ENCODE measurements at places on chromosomes 6 and 20.

DNA sequence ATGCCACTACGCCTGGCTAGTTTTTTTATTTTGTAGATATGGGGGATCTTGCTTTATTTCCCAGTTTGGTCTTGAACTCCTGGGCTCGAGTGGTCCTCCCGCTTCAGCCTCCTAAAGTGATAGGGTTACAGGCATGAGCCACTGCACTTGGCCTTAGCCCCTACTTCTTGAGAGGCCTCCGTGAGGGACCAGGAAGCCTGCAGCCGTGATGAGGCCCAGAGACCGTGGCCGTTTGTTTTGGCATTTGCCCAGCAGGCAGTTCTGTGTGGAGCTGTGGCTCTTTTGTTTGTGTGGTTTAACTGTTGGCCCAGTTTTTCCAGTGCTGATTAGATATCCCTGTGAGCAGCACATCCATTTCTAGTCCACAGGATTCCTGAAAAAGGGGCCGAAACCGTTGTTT, 39.8 kb downstream of the SRSF3 start:
- DNase-seq, result no peak

DNA sequence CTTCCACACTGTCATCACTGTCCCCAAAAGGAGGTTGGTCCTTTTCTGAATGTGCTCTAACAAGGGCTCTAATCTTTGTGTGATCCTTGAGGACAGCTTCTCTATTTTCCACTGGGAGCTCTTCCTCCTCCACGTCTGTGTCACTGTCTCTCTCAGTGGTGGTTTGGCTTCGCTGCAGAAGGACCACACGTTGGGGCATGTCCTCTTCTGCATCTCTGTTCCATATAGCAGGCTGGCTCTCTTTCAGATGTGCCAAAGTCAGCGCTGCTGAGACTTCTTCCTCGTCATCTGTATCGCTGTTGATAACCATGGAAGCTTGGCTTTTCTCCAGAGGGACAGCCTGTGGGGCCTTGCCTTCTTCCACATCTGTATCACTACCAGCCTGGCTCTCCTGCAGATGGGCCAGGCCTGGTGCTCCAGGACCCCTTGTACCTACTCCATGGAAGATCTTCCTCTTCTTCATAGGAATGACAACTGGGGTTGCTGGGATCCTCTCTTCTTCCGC, 4.6 kb downstream of the MDC1 start:
- no peak for DNase-seq

- no peak for DNase-seq
Observed at GRCh38 chr6:113636357-113636824, 220.8 kb upstream of the MARCKS start.

GRCh38 chr20:33622705-33623365, 39.3 kb upstream of the C20orf144 start:
- DNase-seq, result no peak

- no peak for DNase-seq
Observed at GRCh38 chr6:138540468-138540867, 41.2 kb upstream of the NHSL1 start.

GRCh38 chr6:5644523-5645185, 362.1 kb downstream of the NRN1 start:
- DNase-seq, result no peak

DNA sequence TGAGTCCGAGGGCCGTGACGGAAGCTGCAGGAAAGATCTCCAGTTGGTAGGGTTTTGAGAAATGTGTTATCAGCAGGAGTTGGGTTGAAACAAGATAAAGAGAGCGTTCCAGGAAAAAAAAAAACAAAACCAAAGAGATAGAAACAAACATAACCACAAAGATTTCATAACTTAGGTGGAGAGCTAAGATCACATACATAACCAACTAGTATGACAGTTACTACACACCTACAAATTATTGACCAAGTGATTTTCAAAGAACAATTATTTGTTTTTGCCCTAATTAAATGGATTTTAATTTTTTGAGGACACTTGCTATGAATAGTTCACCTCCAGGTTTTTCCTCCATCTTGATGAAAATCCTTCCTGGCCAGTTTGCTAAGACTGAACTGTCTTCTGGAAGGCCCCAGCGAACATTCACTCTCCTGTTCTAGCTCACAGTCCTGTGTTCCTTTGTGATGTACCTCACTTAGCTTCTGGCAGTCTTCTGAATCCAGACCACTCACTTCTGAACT, 69.4 kb downstream of the SNX9 start:
- DNase-seq, result no peak

DNA sequence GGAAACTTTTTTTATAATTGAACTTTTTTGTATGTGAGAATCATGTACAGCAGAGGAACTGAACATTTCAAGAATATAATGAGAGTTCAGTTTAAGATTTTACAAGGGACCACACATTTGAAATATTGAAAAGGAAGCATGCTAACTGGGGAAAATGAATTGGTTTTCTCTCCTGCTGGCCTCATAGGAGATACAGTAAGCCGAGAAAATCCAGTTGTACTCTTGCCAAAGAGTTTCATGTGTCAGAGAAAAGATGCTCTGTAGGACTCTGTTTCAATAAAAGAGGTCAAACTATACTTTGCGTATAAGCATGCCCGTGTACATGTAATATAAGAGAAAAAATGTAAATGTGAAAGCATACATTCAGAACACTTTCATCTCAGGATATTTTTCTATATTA, 393.5 kb upstream of the NRSN1 start:
- DNase-seq, result no peak

GRCh38 chr6:52650941-52651340, 20.0 kb upstream of the TMEM14A start:
- DNase-seq, result no peak

- DNase-seq, result no peak
Observed at GRCh38 chr6:22362361-22362760, 65.5 kb upstream of the PRL start.

DNA sequence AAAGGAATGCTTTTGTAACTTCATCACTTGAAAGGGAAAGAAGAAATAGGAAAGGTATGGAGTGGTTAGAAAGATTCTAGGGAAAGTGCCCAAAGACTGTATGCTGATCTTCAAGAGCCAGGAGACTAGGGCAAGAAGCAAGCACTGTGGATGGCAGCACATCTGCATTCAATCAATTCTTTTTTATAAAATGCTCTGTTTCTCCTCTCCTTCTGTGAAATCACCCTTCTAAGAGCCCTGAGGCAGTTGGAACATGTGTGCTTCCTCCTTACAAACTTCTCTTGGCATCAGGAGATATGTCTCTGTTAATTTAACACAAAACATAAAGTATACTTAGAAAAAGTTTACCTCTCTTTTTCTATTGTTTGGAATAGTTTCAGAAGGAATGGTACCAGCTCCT, 1162.2 kb upstream of the GJE1 start:
- no peak for DNase-seq

- no peak for DNase-seq
Observed at GRCh38 chr6:66771626-66772025, 1064.6 kb upstream of the EYS start.

GRCh38 chr6:73455865-73456629, 4.0 kb upstream of the CGAS start:
- no peak for DNase-seq

GRCh38 chr20:45909817-45910669, 1.9 kb downstream of the PLTP start:
- DNase-seq, result no peak

DNA sequence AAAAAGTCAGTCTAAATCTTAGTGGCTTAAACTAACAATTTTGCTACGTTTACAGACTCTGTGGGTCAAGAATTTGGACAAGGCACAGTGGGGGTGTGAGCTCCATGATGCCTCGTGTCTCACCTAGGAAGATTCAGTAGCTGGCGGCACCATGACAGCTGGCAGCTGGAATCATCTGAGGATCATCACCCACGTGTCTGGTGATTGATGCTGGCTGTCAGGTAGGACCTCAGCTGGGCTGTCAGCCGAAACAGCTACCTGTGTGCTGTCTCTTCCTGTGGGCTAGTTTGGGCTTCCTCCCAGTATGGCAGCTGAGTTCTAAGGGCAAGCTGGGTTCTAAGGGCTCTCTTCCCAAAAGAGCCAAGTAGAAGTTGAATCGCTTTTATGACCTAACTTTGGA, 26.4 kb upstream of the DLGAP4 start:
- DNase-seq, result no peak

DNA sequence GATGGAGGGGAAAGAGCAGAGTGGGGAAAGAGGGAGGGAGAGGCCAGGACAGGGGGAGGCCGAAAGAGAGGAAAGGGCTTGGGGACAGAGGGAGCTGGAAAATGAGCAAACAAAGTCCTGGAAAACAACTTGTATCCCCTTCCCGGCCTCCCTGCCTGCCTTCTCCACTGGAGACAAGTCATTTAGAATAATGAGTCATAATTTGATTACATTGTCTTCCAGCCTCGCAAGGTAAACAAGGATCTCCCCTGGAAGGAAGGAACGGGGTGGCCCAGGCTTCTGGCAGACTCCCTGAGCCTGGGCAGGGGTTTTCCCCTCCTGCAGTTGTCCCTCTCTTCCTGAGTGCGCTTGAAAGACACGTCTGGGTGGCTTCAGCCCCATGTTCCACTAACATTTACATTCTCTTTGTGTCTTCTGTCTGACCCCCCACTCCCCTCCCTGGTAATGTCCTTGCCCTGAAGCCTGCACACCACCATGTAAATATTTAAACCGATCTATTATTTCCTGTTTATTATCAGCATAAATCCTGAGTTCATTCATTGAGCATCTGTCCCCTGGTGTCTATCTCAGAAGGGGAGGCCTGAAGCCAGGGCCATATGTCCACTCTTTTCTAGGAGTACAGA, 12.1 kb upstream of the MRPS18A start:
- DNase-seq, result no peak

DNA sequence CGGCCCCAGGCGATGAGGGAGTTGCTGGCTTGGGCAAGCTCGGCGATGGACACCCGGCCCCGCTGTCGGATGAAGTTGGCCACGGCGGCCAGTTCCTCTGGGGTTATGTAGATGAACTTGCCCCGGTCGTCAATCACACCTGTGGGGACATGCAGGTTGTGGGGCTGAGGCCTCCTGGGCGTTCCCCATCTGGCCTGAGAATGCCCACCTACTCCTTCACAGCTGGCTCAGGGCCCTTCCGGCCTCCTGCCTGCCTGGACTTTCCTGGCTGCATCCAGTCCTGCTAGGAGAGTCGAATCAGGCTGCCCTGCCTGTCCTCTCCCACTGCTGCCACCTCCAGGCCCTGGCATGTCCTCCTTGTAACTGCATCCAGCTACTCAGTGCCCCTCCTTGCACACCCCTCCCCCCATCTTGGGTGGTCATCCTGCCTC, 13.8 kb downstream of the DDRGK1 start:
- DNase-seq, result no peak

All from stimulated activated CD8-positive, alpha-beta memory T cell treated with anti-CD3 and anti-CD28 coated beads, Interleukin-4, amount 100 ng/mL, for 1 hour (primary cell).